ENCODE measurements at places on chromosomes 1 and 21.

- no peak for DNase-seq
These were observed 1.7 kb upstream of the DYNLT5 start for GRCh38 chr1:66750577-66750976.

DNA sequence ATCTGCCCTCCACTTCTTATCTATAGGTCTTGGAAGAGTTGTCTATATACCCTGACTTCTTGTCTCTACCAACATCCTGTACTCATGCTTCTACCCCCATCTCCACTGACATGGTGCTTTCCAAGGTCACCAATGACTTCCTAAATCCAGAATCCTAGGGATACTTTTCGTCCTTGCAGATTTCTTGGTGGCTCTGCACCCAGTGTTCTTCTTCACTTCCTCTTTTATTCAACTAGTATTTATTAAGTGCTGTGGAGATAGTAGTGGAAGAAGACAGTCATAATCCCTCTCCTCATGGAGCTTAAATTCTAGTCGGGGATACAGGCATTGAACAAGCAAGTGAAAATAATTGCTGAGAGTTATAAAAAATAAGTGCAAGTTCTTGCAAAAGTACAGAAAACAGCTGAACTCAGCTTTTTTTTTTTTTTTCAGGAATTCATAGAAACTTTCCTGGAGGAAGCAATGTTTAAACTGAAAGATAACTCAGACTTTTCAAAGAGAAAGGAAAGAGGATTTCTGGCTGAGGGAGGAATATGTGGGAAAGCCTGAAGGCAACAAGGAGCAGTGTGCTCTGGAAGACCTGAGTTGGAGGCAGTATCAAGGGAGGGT lies 38.2 kb upstream of the CYP4B1 start:
- DNase-seq, result no peak

GRCh38 chr1:68808351-68808750 lies 311.5 kb upstream of the DEPDC1 start:
- DNase-seq, result no peak

- DNase-seq, result no peak
These were observed 11.4 kb upstream of the MRPS6 start for GRCh38 chr21:34061983-34062382.

GRCh38 chr21:32954353-32954752 lies 71.4 kb upstream of the OLIG2 start:
- no peak for DNase-seq

DNA sequence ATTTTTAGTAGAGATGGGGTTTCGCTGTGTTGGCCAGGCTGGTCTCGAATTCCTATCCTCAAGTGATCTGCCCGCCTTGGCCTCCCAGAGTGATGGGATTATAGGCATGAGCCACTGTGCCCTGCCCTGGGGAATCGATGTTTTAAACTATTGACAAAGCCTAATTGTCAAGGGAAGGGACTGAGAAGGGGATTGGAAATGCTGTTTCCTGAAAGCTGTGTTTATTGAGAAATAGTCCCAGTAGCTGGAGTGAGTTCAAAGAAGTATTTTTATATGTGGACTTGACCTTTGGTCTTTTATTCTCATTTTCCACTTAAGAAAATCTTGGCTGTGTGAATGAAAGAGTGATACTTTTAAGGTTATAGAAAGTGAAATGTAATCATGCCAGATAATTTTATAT lies 47.5 kb downstream of the KIF1B start:
- peak; percentile 8 for DNase-seq

GRCh38 chr1:37234941-37235418 lies 200.7 kb upstream of the GRIK3 start:
- DNase-seq, result no peak

Data from inflammatory macrophage treated with lipopolysaccharide for 1 hour (primary cell).